CD4-positive, alpha-beta T cell (primary cell): ENCODE measurements at places on chromosomes 5 and 9.

GRCh38 chr5:9363026-9363425 lies 182.8 kb downstream of the SEMA5A start:
- no peaks in the 10 kb centered on the region for H3K27me3 ChIP-seq
- H3K36me3 ChIP-seq = no peaks in the 10 kb centered on the region
- no peak overlapping the region for H3K27ac ChIP-seq
- no peak for DNase-seq
- H3K4me3 ChIP-seq = no peak overlapping the region

- H3K4me3 ChIP-seq = no peak overlapping the region
- peaks cover 8% of the 10 kb centered on the region for H3K27me3 ChIP-seq
- DNase-seq = no peak
- no peaks in the 10 kb centered on the region for H3K4me1 ChIP-seq
These were observed 103.9 kb upstream of the MEGF10 start for GRCh38 chr5:127186657-127187056.

DNA sequence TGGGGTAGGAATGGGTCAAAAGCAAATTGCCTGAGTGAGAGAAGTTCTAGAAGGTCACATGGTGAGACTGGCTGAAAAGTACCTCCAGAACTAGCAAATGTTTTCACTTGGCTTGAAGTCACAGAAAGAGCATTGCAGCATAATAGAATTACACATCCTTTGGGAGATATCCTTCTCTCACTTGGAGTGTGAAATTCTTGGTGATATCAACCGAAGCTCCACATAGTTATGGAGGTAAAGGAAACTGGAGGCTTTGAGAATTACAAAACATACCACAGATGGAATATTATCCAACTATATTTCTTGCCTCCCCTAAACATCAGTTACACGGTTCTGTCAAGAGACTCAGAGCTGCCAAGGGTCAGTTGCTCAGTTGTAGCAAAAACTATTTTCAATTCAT lies 182.4 kb downstream of the SEMA5A start:
- H3K36me3 ChIP-seq = no peaks in the 10 kb centered on the region
- no peaks in the 10 kb centered on the region for H3K4me1 ChIP-seq
- no peak overlapping the region for H3K4me3 ChIP-seq
- DNase-seq = no peak
- H3K27ac ChIP-seq = no peak overlapping the region

DNA sequence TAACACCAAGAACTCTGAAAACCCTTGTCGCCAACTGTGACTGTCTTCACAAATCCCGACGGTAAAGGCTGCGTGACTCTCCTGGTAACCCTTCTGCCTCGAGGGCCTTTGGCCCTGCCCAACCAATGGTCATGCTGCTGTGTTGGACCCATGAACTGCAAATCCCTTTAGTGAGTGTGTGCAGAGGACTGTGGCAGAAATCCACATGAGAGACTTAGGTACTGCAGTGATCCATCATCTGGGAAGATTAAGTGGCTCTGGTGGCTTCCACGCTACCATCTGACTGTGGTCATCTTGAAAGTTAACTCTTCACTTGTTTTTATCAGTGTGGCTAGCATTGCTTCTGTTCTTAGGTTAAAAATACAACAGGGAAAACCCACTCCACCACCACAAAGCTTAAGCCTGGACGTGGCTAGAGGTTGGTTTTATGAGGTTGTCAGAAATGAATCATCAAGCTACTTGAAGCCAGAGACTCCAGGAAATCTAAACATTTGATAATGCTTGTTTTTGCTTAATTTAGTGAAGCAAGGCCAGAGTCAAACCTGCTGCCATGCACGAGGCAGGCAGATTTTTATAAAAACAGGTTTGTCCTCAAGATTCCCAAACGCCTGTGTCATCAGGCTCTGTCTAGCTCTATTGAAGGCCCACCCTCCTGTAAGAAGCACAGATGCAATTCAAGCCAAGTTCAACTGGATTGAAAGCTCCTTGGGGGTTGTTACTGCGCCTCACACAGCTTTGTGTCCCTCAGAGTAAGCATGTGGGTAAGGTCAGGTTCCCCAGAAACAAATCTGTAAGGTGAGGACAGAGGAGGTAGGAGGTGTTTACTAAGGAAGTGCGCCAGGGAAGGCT lies 52.7 kb upstream of the ERCC6L2 start:
- no peak for DNase-seq
- H3K4me3 ChIP-seq = no peak overlapping the region
- no peaks in the 10 kb centered on the region for H3K36me3 ChIP-seq
- H3K4me1 ChIP-seq = no peaks in the 10 kb centered on the region

- H3K27ac ChIP-seq = no peak overlapping the region
- no peak for DNase-seq
- H3K4me3 ChIP-seq = no peak overlapping the region
- H3K4me1 ChIP-seq = no peaks in the 10 kb centered on the region
These were observed 271.0 kb downstream of the FSTL4 start for GRCh38 chr5:133341296-133341695.

DNA sequence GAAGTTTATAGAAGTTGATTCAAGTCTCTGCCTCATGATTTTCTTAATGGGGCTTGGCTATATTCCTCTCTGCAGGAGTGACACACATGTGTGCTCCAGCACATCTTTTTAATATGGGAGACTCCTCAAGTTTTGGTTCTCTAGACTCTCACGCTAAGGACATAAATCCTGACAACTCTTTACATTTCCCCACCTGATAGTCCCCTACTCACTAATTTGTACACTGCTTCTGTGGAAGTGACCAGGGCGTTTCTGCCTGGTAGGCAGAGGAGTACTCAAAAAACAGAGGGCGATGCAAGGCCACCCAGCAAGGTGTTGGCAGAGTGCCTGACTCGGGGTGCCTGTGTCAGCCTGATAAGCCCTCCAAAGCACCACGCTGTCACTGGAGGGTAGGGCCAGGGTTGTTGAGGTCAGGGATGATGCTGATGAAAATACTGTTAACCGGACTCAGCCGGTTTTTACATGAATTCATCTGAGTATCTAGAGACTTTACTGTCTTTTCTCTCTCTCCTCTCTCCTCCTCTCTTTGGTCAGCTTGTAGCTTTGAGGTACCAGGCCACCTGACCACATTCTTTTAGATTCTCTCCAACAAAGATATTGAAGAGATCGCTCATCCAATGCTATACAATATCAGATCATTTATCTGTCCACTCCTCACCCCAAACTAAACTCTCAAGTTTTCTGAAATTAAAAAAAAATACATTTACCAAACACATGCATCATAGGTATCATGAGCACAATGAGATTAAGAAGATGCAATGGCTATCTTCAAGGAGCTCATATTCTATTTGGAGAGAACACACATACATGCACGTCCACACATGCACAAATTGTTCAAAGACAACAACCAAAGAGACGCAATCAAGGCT lies 205.2 kb downstream of the PIK3R1 start:
- no peak overlapping the region for H3K4me3 ChIP-seq
- no peaks in the 10 kb centered on the region for H3K27me3 ChIP-seq
- peaks cover 11% of the 10 kb centered on the region for H3K4me1 ChIP-seq

DNA sequence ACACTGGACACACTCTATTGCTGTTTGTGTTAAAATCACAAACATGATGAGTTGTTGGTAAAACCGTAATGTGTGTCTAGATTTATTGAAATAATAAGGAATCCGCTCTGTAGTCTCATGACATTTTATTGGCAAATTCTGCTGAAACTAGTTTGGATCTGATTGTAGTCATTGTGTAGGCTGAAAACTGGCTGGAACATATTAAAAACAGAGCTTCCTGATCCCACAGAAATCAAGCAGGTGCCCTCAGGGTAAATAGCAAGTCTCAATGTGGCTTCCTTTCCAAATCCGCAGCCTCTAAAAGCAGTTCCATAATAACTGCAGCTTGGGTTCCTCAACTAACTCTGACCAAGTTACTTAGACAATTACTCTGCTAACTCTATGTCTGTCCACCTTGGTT lies 427.5 kb upstream of the KIF2A start:
- no peak for DNase-seq
- no peaks in the 10 kb centered on the region for H3K4me1 ChIP-seq
- H3K27ac ChIP-seq = no peak overlapping the region
- no peaks in the 10 kb centered on the region for H3K36me3 ChIP-seq

GRCh38 chr9:135847833-135848232 lies 59.5 kb downstream of the CAMSAP1 start:
- H3K36me3 ChIP-seq = peaks cover 28% of the 10 kb centered on the region
- DNase-seq = no peak
- H3K27me3 ChIP-seq = no peaks in the 10 kb centered on the region
